ENCODE measurements at places on chromosomes 11 and 22.

DNA sequence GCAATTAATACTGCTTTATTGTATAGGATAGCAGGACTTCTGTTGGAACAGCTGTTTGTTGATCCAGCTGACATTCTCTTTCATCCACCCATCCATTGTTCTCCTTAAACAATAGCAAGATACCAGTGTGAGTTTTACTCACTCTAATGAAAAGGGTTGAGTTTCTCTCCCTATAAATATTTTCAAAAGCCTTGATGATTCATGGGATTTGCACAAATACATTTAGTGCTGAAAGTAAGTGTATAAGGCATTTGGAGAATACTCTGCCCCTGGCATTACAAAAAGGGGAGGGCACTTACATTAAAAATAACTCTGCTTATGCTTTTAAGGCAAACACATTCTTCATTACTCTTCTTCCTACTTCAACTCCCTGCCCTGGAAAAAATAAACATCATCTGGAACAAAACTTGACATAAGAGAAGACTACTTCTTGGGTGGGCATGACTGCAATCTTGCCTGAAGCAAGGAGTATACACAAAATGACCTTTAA, 634.9 kb downstream of the METTL15 start:
- DNase-seq, result no peak

- DNase-seq, result no peak
These were observed 199.9 kb downstream of the IGLL1 start for GRCh38 chr22:23380230-23380573.

GRCh38 chr11:9228091-9228490, 37.1 kb downstream of the DENND5A start:
- DNase-seq, result no peak

- DNase-seq, result no peak
These were observed 7.3 kb downstream of the DENND6B start for GRCh38 chr22:50319503-50319951.

DNA sequence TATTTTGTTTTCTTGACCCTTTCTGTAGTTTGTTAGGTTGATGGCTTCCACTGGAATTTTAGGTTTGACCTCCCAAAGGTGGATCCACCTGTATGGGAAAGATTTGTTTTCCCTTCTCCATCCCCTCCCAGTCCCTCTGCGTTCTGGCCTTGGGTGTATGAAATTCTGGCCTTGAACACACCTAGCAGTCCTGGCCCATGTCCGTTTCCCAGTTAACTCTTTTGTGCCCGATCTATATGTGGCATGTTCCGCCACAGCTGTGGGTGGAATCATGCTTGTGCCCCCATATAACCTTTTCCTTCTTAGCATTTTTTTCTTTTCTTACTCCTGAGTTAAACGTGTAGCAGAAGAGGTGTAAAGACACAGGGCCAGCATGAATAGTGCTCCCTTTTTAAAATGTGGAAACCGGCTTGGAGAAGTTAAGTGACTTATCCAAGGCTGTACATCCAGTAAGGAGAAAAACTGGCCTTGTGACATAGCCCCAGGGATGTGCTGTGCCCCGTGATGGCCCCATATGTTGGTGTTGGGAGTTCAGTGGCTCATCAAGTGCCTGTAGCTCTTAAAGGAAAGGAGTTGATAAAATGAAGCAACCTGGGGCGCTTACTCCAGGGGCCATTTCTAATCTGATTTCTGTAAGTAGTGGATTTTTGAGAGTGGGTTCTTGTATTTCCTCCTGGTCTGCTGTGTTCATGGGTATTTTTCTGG, 39.3 kb downstream of the ZNRF3 start:
- no peak for DNase-seq
